Stimulated activated CD4-positive, alpha-beta T cell treated with anti-CD3 and anti-CD28 coated beads, Interleukin-15, amount 100 ng/mL, for 48 hours (primary cell): ENCODE measurements at places on chromosomes 3 and 15.

GRCh38 chr3:194312743-194313281 is 38.3 kb downstream of the CPN2 start:
- no peak for DNase-seq

GRCh38 chr3:160078533-160078932 is 89.9 kb downstream of the IL12A start:
- DNase-seq = no peak

DNA sequence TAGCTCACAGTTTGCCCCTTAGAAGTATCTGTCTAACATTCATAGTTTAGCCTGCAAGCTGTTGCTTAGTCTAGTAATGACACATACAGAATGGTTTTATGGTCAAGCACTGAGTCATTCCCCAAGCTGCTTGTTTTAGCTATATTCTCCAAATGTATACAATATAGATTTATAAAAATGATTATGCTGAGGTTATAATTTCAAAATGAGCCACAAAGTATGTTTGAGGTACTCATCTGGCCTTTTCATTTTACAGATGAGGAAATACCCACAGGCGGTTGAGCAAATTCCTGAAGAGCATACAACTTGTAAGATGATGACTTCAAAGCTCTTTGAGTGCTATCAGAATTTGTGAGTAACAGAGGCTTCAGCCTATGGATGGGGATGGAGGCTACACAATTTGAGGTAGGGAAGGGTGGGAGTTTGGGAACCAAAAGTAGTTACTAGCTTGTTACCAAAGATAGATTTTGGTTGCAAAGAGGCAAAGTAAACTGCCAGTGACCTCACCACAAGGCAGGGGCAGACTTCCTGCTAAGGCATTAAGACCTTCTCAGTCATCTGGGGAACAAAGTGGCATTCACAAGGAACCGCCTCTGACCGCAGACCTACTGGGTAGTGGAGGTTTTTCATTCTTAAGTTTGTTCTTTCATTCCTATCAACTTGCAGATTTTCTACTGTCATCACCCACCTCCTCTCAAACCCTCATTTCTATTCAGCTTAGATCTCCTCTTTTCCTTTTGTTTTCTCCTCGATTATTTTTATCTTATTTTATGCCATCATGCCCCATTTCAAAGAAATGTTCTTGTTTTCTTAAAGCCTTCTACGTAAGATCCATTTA is 257.2 kb upstream of the NECTIN3 start:
- peak; percentile 9 for DNase-seq

DNA sequence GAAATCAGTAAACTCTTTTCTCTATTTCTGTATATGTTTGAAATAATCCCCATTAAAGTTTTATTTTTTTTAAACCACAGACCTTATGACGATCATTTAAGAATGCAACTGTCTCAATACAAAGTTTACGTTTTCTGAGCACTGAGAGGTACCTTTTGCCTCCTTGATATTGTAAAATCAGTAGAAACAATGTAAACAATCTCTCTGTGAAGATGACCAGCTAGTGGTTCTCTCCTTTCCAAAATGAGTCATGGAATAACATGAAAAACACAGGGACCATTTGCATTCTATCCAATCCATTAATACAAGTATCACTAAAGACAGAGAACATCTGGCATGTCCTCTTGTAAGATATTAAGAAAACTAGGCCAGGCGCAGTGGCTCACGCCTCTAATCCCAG is 48.8 kb downstream of the RAD18 start:
- no peak for DNase-seq

- DNase-seq = no peak
These were observed 163.8 kb downstream of the ZIC1 start for GRCh38 chr3:147572970-147573340.

- DNase-seq = no peak
These were observed 134.8 kb upstream of the ANKRD28 start for GRCh38 chr3:15932348-15933300.

- DNase-seq = no peak
These were observed 125.2 kb downstream of the TUSC7 start for GRCh38 chr3:116834816-116835215.

DNA sequence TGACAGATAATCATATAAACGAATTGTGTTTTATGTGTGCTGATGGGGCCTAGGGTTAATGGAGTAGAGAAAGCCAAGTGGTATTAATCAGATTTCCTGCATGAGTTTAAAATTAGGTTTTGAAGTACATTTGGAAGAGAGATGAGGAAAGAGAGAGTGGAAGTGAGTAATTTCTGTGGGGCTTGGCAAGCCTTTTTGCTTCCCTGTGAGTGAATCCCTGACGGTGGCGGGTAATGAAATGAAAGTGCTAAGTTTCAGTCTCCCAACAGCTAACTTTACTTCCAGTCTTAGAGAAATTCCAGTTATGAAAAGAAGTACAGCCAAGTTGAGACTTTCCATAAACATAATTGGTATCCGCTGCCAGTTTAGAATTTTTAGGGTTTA is 139.4 kb downstream of the BBX start:
- DNase-seq = no peak

DNA sequence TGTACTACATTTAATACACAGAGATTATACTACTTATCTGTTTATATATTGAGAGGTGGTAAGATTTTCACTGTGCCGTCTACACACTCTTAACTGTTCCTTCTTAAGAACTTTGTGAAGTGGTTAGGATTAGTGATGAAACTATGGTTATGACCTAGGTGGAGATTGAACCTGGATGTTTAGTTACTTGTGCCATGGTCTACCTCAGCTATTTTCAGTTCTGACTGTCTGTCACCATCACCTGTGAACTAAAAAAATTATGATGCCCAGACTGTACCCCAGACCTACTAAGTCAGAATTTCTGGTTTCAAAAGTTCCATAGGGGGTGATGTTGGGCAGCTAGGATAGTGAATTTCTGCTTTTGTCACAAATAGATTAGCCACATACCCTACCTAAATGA is 6.4 kb downstream of the RASA2 start:
- no peak for DNase-seq

DNA sequence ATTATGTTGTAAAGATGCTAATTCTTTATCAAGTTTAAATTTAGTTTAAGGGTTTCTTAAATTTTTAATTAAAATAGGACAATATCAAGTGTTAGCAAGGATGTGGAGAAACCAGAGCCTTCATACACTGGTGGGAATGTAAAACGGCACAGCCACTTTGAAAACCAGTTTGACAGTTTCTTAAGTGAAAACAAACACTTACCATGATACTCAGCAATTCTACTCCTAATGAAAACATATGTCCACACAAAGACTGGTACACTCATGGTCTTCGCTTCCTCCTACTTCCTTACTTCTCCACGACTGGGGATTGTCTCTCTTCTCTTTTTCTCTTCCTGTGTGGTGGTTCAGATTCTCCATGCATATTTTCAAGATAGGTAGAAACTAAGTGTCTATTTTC is 9.2 kb downstream of the SKIC8 start:
- DNase-seq = no peak

DNA sequence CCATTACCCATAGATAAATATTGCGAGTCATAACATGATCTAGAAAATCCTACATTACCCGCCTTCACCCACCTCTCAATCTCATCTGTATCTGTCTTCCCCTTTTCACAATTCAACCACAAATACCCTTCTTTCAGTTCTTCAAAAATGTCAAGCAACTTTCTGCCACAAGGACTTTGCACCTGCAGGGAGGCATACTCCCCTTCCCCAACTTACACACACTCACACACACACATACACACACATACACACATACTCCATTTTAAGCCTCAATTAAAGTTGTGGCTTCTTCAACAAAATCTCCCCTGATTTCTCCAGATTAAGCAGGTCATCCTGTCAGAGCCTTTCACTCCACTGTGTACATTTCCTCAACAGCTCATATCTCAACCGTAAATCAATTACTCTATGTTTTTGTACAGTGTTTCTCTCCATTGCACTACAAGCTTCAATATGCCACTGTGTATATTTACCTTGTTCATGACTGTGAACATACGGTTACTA is 33.1 kb upstream of the CCDC50 start:
- DNase-seq = no peak
